Natural killer cell treated with Interleukin-12 subunit alpha and Interleukin-12 subunit beta and Interleukin-15 and Interleukin-18, amount 100 ng/mL, for 72 hours (primary cell): ENCODE measurements at places on chromosomes 4 and X. TPM values are rescaled to one million over a fixed set of nuclear protein-coding genes. Genes with fewer than 3 reads are reported as not detected.

Gene LDB2
- 1.4 TPM for total RNA-seq

Gene GPR173
- not detected for total RNA-seq

Gene TNMD
- total RNA-seq, result not detected

DNA sequence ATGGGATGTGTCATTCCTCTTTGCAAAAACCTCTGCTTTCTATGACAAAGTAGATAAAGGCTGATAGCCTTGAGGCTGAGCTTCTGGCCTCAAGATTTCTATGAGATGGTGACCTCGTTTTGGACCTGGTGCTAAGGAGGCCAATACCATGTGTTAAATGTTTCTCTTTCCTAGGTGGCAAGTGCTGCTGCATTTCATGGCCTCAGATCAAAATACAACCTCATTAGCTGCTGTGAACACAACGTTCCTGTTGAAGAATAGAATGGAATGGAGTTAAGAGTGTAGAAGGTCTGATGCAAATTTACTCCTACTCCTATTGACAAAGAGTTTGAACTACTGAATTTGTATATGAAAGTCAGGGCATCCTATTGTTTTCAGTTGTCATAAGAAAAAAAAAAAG, 112.0 kb downstream of the C4orf51 start:
- H3K36me3 ChIP-seq, result no peaks in the 10 kb centered on the region
- H3K27ac ChIP-seq, result no peak overlapping the region
- H3K4me3 ChIP-seq, result no peak overlapping the region
- peaks cover 5% of the 10 kb centered on the region for H3K4me1 ChIP-seq

GRCh38 chr4:55854129-55854528, 681 bp downstream of the EXOC1 start:
- H3K27me3 ChIP-seq, result peaks cover 2% of the 10 kb centered on the region
- H3K27ac ChIP-seq, result no peak overlapping the region
- peaks cover 14% of the 10 kb centered on the region for H3K4me1 ChIP-seq

- no peak for DNase-seq
- H3K36me3 ChIP-seq, result no peaks in the 10 kb centered on the region
Measured at GRCh38 chr4:141180991-141181761, 39.5 kb upstream of the ZNF330 start.
